Purkinje cell (primary cell): ENCODE measurements at places on chromosomes 2 and 18. TPM values are rescaled to one million over a fixed set of nuclear protein-coding genes. Genes with fewer than 3 reads are reported as not detected.

PSMA8 gene
- polyA plus RNA-seq: 1.5 and 2.1 TPM in 2 replicates

RTP5 gene
- polyA plus RNA-seq: not detected in 2 replicates

GLS gene
- polyA plus RNA-seq: 58.7 and 62.6 TPM in 2 replicates

ATP6V1C2 gene
- polyA plus RNA-seq: 0.24 and 1.0 TPM in 2 replicates

STON1 gene
- 5.3 and 6.6 TPM in 2 replicates for polyA plus RNA-seq

RAMP1 gene
- 23.2 and 38.6 TPM in 2 replicates for polyA plus RNA-seq

FAP gene
- 3.9 TPM in 1 of 2 replicates, not detected in the other for polyA plus RNA-seq

NYAP2 gene
- polyA plus RNA-seq: 0.43 and 2.1 TPM in 2 replicates

GULP1 gene
- 10.3 and 15.0 TPM in 2 replicates for polyA plus RNA-seq

TXNDC2 gene
- polyA plus RNA-seq: not detected in 2 replicates

PDE1A gene
- 16.7 and 24.6 TPM in 2 replicates for polyA plus RNA-seq

YIPF4 gene
- 44.6 and 47.9 TPM in 2 replicates for polyA plus RNA-seq

PKDCC gene
- 4.9 TPM in 1 of 2 replicates, not detected in the other for polyA plus RNA-seq

ALPG gene
- polyA plus RNA-seq: not detected in 2 replicates
